ENCODE measurements at places on chromosomes 5 and 9.

- no peak for DNase-seq
Measured at GRCh38 chr5:111134087-111134486, 41.9 kb downstream of the WDR36 start.

GRCh38 chr9:115373000-115373709 is 255.2 kb upstream of the TNC start:
- peak; percentile 67 for DNase-seq

DNA sequence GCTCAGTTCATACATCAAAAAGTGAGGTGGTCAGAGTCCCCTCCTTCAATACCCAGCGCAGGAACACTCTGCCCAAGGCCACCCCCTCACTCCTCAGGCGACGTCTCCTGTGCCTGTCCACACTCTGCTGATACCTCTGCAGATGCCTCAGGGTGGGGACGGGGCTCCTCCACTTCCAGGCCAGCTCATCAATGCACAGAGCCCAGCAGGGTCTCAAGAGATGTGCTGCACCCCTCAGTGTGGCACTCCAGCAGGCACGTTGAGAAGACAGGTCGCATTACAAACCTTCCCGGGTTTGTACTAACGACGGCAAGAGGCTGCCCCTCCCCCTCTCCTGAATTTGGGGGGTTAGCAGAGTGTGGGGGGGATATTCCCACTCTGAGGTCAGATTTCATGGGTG is 128.5 kb downstream of the ZNF354C start:
- DNase-seq, result no peak

- DNase-seq, result no peak
Measured at GRCh38 chr5:132296412-132297016, 2.3 kb downstream of the SLC22A4 start.

DNA sequence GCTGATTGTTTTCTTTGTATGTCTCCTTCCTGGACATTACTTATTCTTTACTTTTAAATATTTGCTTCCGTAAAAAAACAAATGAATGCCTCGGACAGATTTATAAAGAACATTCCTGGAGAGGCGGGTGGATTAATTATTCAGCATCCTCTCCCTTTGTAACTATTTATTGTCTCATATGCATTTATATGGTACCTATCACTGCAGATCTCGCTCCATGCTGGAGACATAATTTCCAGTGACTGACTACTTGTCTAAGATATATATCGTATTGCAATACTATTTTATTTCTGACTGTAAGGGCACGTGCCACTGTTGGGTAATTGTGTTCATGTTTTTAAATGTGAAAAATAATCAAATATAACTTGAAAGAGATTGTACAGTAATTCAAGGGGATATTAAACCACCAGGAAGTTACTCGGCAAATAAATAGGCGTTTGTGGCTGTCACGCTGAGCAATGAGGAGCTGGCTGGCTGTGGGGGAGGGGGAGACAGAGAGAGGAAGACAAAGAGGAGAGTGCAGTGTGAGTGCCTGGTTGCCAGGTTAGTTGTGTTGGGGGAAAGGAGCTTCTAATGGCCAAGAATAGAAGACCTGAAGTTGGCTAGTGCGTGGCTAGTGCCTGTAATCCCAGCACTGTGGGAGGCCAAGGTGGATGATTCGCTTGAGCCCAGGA is 131.8 kb upstream of the GABRP start:
- DNase-seq, result no peak

Data from mucosa of gallbladder (tissue), 1 donor.